ENCODE measurements at places on chromosomes 12 and 14.

GRCh38 chr12:96919510-96920210 is 12.6 kb downstream of the NEDD1 start:
- H3K36me3 ChIP-seq = no peaks in the 10 kb centered on the region
- no peak overlapping the region for H3K27ac ChIP-seq
- no peak for DNase-seq

- no peak overlapping the region for H3K4me3 ChIP-seq
- no peak for DNase-seq
- no peaks in the 10 kb centered on the region for H3K36me3 ChIP-seq
These were observed 25.5 kb downstream of the GCH1 start for GRCh38 chr14:54877015-54877702.

DNA sequence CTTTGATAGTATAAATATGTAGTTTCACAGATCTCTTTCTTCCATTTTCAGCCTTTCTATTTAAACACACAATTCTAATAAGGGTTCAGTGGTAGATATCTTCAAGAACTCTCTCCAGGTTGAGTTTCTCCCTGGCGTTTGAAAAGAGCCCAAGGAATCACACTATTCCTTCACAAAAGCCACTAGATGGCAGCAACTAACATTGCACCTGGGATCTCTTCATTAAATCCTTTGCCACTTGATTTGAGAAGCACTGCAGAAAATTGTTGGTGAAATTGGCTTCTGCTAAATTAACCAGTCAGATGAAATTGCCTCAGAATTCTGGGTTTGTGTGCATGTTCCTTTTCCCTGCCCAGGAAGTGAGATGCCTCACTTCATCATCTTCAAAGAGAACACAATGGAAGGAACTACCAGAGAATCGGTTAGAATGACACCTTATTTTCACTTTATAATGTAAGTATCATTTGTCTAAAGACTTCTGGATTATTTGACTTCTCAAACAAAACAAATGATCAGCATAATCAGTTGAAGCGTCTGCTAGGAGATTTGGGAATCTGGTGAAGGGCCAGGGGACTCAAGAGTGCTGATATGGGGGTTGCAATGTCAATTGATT is 6.8 kb downstream of the CCDC198 start:
- H3K27ac ChIP-seq = no peak overlapping the region
- no peaks in the 10 kb centered on the region for H3K36me3 ChIP-seq
- peak; percentile 10 for DNase-seq
- H3K4me1 ChIP-seq = no peaks in the 10 kb centered on the region

GRCh38 chr12:79083181-79083580 is 218.6 kb downstream of the SYT1 start:
- H3K27me3 ChIP-seq = no peaks in the 10 kb centered on the region
- no peak overlapping the region for H3K27ac ChIP-seq
- DNase-seq = no peak
- no peak overlapping the region for H3K4me3 ChIP-seq
- no peaks in the 10 kb centered on the region for H3K36me3 ChIP-seq

DNA sequence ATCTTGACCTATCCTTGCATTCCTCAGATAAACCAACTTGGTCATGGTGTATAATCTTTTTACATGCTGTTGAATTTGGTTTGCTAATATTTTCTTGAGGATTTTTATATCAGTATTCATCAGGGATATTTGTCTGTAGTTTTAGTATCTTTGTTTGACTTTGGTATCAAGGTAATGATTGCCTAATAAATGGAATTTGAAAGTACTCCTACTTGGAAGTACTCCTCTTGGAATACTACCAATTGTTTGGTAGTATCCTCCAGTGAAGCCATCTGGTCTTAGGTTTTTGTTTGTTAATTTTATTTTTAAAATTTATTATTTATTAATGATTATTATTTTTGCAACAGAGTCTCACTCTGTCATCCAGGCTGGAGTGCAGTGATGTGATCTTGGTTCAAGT is 85.0 kb downstream of the ATF7IP start:
- DNase-seq = no peak
- no peak overlapping the region for H3K27ac ChIP-seq
- H3K4me1 ChIP-seq = no peaks in the 10 kb centered on the region
- H3K27me3 ChIP-seq = no peaks in the 10 kb centered on the region
- H3K4me3 ChIP-seq = no peak overlapping the region

DNA sequence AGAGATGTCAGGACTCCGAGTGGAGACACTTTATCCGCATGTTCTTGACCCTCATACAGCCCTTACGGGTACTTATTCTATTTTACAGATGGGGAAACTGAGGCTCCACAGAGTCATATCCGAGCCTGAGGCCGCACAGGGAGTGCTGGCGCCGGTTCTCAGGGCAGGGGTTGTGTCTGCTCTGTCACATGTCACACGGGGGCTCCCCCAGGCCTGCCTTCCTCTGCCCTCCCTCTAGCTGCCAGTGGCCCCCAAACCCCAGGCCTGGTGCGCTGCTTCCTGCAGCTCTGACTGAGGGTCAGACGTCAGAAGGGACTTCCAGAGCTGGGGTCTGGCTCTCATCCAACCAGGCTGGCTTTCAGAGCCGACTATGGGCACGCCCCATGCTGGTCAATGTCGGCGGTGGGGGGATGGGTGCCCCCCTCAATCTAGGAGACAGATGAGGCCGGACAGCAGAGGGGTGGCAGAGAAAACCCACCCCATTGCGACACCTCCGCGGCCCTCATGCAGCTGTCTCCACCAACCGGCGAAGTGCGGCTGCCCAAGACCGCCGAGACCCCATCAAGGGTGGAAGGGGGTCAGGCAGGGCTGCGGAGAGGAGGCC is 811 bp upstream of the INF2 start:
- H3K27ac ChIP-seq = peak overlapping the region; percentile 92
- H3K4me3 ChIP-seq = no peak overlapping the region
- H3K4me1 ChIP-seq = peaks cover 40% of the 10 kb centered on the region

- H3K27ac ChIP-seq = no peak overlapping the region
- H3K27me3 ChIP-seq = no peaks in the 10 kb centered on the region
- H3K36me3 ChIP-seq = peaks cover 6% of the 10 kb centered on the region
- H3K4me3 ChIP-seq = no peak overlapping the region
- no peak for DNase-seq
- no peaks in the 10 kb centered on the region for H3K4me1 ChIP-seq
These were observed 26.6 kb upstream of the PRPF39 start for GRCh38 chr14:45057349-45057748.

DNA sequence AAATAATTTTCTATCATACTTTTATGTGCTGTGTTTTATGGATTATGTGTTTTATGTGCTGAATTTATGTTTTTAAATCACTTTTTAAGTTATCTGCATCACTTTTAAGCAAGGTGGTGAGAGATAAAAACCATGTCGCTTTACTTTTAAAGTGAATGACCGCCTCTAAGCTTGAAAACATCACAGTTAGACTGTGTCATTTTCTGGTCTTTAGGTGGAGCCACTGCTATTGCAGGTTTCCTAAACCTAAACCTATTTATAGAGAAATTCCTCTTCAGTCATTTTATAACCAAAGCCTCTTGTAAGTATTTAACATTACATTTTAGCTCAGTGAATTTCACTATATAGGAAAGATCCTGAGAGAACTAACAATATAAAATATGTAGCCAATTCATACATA is 21.0 kb upstream of the MDM2 start:
- no peaks in the 10 kb centered on the region for H3K36me3 ChIP-seq
- DNase-seq = no peak
- no peak overlapping the region for H3K4me3 ChIP-seq
- H3K27me3 ChIP-seq = no peaks in the 10 kb centered on the region
- H3K27ac ChIP-seq = peak overlapping the region; percentile 81

- peak; percentile 26 for DNase-seq
- H3K27me3 ChIP-seq = no peaks in the 10 kb centered on the region
- no peak overlapping the region for H3K27ac ChIP-seq
- H3K36me3 ChIP-seq = no peaks in the 10 kb centered on the region
- H3K4me3 ChIP-seq = no peak overlapping the region
These were observed 2.3 kb upstream of the ITGA5 start for GRCh38 chr12:54421175-54421878.

DNA sequence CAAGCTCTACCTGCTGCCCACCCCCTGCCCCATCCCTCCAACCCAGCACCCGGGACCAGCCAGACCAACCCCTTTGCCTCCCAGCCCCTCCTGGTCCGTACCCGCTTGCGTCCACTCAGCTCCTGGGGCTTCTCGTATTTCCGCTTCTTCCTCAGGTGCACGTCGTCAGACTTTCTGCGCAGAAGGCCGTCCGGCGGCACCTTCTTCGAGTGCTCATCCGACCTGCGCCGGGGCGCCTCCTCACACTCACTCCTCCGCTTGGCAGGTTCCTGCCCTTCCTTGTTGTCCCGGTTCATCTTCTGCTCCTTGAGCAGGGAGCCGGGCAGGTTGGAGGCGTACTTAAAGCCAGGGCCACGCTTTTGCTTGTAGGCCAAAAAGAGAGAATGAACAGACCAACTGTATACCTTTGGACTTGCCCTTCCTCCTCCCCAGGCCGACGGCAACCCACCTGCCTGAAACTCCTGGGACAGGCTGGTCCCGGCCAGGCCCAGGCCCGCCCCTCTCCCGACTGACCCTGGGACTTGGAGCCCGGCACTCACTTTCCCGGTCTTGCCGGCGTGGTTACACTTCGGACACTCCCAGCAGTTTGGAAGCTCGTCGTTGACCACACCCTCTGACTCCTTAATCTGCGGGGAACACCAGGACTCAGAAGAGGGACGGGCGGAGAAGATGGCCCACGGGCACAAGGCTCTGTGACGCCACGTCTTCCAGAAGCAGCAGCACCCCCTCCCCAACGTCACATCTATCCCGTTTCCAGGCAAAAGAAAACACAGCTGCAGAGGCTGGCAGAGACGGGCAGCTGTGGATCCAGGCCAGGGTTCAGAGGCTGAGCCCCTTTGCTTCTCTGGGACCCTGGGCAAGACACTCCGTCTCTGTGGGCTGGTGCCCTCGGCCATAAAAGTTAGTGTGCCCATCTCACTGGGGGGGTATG is 44.3 kb downstream of the RNF34 start:
- no peaks in the 10 kb centered on the region for H3K36me3 ChIP-seq
- DNase-seq = no peak
- H3K27me3 ChIP-seq = no peaks in the 10 kb centered on the region
- no peaks in the 10 kb centered on the region for H3K4me1 ChIP-seq
- no peak overlapping the region for H3K4me3 ChIP-seq

DNA sequence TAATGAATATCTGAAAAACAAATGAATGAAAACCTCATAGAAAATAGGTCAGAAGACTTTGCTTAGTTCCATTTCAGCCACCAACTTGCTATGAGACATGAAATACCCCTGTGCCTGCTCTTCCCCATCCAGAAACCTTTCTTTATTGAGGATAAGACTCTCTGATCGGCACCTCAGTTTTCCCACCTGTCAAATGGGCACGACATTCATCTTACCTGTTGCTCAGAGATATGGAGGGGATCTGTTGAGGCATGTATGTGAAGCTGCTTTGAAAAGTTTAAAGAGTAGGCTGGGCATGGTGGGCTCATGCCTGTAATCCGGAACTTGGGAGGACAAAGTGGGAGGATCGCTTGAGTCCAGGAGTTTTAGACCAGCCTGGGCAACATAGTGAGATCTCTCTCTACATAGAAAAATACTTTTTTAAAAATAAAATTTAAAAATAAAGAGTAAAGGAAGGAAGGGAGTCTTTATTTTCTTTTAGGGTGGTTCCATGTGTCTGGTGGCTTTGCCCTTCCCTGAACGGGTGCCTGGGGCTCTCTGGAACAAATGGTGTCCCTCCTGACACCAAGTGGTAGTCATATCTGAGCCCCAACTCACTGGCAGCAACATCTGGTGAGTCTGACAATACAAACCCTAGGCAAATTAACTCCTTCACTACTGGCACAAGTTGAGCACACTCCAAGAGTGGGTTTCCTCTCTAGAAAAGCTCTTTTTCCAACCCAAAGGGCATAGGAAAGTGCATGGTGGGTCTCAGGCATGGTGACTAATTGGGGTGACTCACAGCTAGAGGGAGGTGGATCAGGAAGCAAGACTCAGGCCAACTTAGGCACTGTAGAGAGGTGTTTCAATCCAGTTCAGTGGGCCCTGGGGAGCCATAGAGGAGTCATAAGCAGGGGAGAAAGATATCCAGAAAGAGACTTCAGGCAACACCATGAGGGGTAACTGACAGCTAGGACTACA is 42.1 kb downstream of the MAP1LC3B2 start:
- no peak overlapping the region for H3K27ac ChIP-seq
- no peak for DNase-seq
- no peak overlapping the region for H3K4me3 ChIP-seq
- no peaks in the 10 kb centered on the region for H3K27me3 ChIP-seq
- peaks cover 22% of the 10 kb centered on the region for H3K4me1 ChIP-seq

GRCh38 chr14:24052656-24053547 is 1.1 kb downstream of the CARMIL3 start:
- H3K27ac ChIP-seq = no peak overlapping the region
- no peak overlapping the region for H3K4me3 ChIP-seq
- no peak for DNase-seq
- H3K36me3 ChIP-seq = no peaks in the 10 kb centered on the region

DNA sequence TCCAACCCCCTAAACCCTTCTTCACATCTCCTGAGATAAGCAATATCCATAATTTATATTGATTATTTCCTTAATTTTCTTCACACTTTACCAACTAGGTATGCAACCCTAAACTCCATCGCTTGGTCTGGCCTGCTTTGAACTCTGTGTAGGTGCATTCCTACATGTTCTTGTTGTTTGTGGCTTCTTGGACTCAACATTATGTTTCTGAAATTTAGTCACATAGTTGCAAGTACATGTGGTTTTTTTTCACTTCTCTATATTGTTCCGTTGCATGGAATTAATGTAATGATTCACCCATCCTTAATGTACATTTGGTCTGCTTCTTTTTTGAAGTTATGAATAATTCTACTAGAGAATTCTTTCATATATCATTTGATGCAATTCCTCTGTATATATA is 1.6 kb upstream of the TAS2R30 start:
- no peak overlapping the region for H3K4me3 ChIP-seq
- no peak for DNase-seq
- no peaks in the 10 kb centered on the region for H3K27me3 ChIP-seq
- H3K4me1 ChIP-seq = no peaks in the 10 kb centered on the region
- no peaks in the 10 kb centered on the region for H3K36me3 ChIP-seq
- H3K27ac ChIP-seq = no peak overlapping the region

GRCh38 chr12:123690191-123690840 is 19.4 kb downstream of the TCTN2 start:
- no peak for DNase-seq
- no peaks in the 10 kb centered on the region for H3K4me1 ChIP-seq
- H3K4me3 ChIP-seq = no peak overlapping the region
- no peaks in the 10 kb centered on the region for H3K36me3 ChIP-seq
- H3K27ac ChIP-seq = no peak overlapping the region

All from body of pancreas (tissue), 4 donors.